ENCODE measurements at places on chromosomes 3 and 15.

GRCh38 chr3:168157099-168157700 lies 61.5 kb upstream of the GOLIM4 start:
- DNase-seq, result no peak

GRCh38 chr15:98076021-98076816 lies 115.7 kb downstream of the ARRDC4 start:
- DNase-seq, result no peak

- DNase-seq, result no peak
These were observed 132.4 kb upstream of the OSTN start for GRCh38 chr3:191066669-191067068.

- DNase-seq, result peak; percentile 32
These were observed 603.7 kb upstream of the ALCAM start for GRCh38 chr3:104763007-104763406.

DNA sequence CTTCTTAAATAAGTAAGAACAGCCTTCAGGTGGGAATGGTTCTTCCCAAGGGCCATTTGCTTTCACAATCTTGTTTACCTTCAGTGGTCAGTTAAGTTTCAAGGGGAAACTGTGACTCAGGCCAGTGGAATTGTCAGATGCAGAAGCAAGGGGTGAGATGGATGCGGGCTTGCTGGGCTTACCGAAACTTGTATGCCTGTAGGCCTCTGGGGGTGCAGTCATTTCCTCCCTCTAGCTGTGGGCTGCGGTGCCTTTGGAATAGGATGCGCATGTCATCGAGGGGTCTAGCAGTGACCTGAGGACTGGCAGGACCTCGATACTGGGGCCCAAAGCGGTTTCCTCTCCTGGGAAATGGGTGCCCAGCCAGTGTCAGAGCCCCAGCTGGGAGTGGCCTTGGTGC lies 121.6 kb downstream of the EEFSEC start:
- DNase-seq, result no peak

DNA sequence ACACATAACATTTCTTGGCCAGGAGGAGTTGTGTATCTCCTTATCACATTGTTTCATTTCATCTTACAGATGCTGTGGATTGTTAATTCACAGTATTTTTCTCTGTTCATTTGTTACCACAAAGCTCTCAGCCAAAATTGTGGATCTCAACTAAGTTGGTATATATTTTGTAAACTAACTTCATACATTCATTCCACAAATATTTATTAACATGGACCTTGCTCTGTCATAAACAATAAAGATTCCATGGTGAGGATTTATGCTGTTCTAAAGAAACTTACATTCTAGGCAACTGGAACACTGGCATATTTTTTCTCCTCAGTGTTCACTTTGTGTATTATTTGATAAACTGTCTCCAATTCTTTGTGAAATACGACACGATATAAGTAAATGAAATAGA lies 268.8 kb downstream of the CNTN3 start:
- DNase-seq, result no peak

DNA sequence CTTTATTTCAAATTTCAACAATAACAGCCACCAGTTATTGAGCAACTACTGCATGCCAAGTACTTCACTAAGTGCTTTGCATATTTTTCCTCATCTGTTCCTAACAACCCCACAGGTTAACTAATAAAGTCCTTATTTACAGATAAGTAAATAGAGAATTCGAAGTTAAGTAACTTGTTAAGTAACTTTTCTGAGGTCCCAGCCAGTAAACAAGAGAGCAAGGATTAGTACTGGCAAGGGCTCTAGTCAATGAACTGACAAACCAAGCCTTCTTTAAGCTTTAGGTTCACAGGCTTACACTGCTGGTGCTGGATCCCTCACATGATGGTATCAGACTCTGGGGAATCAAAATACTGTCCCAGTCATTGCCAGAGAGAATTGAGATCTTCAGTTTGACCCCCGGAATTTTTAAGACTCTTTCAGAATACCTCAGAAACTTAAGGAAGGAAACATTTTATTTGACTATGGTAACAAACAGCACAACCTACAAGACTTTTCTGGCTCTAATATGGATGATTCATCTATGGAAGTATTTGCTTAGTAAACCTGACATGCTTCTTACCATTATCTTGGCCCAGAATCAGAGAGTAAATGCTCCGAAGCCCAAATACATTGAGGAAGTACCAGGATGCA lies 16.5 kb downstream of the EMC3 start:
- DNase-seq, result no peak

GRCh38 chr15:88695691-88696251 lies 57.0 kb downstream of the ISG20 start:
- DNase-seq, result no peak

DNA sequence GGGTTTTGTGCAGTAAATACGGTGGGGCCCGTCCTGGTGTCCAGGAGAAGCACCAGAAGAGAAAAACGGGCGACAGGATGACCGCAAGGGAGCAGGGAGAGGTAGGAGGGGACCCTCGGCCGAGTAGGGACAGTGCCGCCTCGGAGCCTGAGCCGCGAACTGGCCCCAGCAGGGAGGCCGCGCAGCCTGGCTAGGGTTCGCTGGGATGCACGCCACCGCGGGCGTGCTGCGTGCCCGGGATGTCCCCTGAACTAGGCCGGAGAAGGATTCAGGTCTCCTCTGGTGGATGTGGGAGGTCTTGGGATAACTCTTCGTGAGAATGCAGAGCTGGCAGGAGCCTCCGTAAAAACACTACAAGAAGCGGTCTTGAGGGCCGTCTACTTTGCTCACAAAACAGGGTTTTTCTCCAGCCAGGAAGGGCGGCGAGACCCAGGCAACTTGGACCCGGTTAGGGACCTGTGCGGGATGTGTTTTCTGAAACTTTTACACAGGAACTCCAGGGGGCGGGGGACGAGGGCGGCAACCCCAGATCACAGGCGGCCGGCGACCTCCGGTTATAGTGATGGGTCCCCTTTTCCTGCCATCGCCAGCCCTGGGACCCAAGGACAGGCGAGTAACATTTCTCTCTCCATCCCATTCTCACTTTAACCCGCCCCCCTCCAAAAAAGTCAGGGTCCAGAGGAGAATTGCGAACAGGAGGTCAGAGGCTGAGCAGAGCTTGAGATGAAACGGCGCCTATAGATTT lies 35.5 kb downstream of the NR2F2 start:
- DNase-seq, result no peak

- no peak for DNase-seq
These were observed 10.4 kb downstream of the SLC12A8 start for GRCh38 chr3:125202197-125202596.

- DNase-seq, result no peak
These were observed 800.6 kb upstream of the CFAP20DC start for GRCh38 chr3:59850417-59850816.

GRCh38 chr3:182740710-182741109 lies 52.6 kb upstream of the ATP11B start:
- no peak for DNase-seq
